Hepatic stellate cell (primary cell): ENCODE measurements at places on chromosomes 5 and 9.

DNA sequence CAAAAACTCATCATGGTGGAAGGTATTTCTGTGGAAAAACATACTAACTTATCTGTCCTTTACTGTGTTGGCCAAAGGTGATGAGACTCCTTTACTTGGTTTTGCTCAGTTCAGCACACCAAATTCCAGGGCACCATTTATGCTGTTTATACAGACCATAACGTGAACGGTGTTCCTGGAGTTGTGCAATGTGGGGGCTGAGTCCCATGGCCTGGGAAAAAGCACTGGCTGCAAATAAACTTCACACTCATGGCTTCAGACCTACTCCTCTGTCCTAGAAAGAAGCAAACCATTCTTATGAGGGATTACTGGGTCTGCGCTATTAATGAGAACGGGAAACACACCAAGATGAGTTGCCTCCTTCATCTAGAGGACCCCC, 10.4 kb downstream of the FREM1 start:
- DNase-seq, result no peak

DNA sequence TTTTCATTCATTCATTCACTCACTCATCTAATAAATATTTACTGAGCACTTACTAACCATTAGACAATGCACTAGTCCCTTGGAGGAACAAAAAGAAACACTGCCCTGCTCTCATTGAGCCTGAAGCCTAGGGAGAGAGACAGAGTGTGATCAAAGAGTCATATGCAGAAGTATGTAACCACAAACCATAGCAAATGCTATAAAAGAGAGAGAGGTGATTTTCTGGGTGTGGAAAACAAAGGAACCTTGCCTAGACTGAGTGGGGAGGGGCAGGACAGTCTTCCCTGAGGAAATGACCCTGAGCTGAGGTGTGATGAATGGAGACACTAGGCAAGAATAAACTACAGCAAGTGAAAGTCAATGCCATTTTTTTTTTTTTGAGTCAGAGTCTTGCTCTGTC, 10.8 kb upstream of the ADRA1B start:
- no peak for DNase-seq

- peak; percentile 2 for DNase-seq
These were observed 651.3 kb upstream of the MEF2C start for GRCh38 chr5:89534331-89534730.

GRCh38 chr5:69489246-69489645, 3.3 kb upstream of the OCLN start:
- no peak for DNase-seq

- DNase-seq, result no peak
These were observed 36.0 kb downstream of the DENND1A start for GRCh38 chr9:123893831-123894460.

DNA sequence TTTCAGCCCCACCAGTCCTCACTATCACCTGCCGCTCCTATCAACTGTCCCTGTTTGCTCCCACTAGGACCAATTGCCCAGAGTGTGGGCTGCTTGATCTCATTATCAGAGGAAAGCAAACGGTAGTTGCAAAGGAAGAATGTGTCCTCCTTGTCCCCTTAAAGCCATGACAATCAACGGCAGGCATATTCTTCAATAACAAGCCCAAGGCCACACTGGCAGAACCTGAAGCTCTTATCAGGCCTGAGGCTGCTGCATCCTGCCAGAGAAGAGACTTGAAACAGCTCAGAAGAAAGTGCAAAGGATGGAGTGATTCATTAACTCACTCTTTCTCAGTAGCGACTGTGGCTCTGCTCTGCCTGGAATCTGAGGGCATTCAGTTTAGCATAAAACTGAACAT, 39.2 kb upstream of the MAN2A1 start:
- no peak for DNase-seq

GRCh38 chr9:115170358-115171073, 52.6 kb upstream of the TNC start:
- DNase-seq, result no peak

GRCh38 chr5:52007230-52007858, 624.1 kb downstream of the ISL1 start:
- DNase-seq, result peak; percentile 5

- DNase-seq, result no peak
These were observed 2.5 kb upstream of the PSMD5 start for GRCh38 chr9:120845255-120845654.

DNA sequence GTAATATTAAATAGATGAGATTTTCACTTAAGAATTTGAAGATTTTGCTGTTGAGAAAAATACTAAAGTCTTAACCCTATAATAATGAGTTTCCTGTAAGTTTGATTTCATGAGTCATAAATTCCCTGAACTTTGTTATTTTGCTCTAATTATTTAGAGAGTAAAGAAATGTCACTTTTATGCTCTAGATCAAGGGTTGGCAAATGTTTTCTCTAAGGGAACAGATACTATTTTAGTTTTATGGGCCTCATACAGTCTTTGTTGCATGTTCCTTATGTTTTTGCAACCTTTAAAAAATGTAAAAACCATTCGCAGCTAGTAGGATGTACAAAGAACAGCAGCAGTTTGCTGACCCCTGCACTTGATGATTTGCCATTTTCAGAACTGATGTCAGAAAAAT, 480 bp upstream of the TXNDC8 start:
- DNase-seq, result no peak

DNA sequence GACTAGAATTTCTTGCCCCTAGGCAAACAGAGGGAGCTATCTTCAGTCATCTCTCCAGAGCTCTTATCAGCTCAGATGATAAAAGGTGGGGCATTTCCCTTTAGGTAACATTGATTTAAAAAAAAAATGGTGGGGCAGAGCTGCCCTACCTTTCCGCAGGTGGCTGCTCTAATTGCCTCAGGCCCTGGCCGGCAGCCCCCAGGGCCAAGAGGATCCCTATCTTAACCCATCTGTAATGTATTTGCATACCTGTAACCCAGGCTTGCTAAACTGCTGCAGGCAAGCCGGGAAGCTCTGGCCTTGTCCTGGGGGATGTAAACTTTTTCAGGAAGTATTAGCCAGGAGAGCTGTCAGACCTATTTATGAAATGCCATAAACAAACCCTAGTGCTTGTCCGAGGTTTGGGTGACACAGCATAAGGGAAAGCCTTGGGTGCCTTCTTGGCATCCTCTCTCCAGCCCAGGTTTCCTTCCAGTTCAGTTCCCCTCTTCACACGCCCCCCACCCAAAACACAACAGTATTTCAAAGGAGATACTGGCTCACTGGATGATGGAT, 20.9 kb upstream of the ZSWIM6 start:
- DNase-seq, result no peak

DNA sequence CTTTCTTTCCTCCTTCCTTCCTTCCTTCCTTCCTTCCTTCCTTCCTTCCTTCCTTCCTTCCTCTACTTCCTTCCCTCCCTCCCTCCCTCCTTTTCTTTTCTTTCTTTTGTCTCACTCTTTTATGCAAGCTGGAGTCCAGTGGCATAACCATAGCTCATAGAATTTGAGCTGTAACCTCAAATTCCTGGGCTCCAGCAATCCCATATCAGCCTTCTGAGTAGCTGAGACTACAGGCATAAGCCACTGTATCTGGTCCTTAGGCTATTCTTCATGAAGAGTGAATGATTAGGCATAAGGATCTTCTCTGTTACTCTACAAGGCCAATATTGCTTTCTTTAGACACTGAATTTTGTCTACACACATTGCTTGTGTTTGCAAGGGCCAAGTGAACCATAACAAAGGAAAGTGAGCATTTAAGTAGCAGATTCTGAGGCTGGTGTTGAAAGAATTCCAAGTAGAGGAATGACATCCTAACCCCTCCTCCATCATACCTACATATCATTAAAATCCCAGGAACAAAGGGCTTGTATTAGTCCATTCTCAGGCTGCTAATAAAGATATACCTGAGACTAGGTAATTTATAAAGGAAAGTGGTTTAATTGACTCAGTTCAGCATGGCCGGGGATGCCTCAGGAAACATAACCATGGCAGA, 293.2 kb downstream of the HCN1 start:
- no peak for DNase-seq
